ENCODE measurements at places on chromosomes 5 and 9. TPM values are rescaled to one million over a fixed set of nuclear protein-coding genes. Genes with fewer than 3 reads are reported as not detected.

DNA sequence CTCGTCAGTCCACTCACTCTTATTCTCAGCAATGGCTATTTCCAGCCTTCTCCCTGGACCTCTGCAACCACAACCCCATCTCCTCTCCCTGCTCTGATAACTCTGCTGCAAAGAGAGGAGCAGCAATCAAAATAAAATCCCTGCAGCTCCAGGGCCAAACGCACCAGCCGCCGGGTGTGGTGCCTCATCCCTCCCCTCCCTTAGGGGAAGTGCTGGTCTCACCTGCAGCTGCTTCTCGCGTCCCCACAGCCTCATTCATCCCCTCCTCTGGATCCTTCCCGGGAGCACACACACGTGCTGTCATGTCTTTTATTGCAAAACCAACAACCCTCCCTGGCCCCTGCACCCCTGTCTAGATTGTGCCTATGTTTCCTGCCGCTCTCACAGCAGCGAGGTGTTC is 77.8 kb downstream of the TENT4A start:
- no peak for DNase-seq

DNA sequence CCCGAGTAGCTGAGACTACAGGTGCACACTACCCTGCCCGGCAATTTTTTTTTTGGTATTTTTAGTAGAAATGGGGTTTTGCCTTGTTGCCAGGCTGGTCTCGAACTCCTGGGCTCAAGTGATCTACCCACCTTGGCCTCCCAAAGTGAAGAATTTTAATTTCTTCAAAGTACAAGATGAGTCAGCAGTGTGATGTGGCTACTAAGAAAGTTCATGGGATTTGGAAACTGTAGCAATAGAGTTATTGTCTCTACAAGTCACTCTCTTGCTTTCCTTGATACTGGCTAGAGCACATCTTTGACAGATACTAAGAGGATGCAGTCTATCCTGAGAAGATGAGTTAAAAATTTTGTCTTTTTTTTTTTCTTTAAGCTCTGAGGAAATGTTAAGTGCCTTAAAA is 1.6 kb downstream of the CREB3 start:
- DNase-seq = no peak

GRCh38 chr5:148912714-148913398 is 86.4 kb downstream of the ADRB2 start:
- DNase-seq = peak; percentile 70

DNA sequence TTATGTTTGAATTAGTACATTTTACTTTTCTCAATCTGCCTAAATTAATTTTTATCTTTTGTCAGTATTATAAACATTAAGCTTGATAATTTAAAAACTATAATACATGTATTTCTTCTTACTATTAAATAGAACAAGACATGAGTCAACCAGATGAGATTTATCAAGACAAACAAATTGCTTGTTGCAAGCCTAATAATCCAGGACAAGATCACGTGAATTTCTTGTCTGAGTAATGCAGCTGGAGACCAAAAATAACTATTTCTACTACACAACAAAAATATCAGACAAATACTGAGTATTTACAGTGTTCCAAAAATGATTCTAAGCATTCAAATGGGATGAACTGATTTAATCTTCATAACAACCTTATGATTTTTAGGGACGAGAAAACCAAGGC is 339.1 kb upstream of the PRR16 start:
- DNase-seq = no peak

DNA sequence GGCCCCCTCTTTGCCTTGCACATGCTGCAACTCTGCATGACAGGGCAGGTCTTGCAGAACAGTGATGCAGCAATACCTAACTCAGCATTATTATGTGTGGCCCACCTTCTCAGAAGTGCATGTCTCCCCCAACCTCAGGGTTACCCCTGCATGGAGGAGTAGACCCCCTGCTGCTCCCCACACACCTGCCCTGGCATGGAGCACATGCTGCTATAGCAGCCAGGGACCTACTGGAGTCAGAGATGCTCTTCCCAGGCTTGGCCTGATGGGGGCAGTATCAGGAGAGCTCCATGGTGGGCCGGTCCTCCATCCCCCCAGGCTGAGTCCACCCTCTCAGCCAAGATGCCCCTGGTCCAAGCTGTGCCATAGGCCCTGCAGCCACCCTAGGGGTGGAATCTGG is 13.2 kb upstream of the BOD1 start:
- no peak for DNase-seq

DNA sequence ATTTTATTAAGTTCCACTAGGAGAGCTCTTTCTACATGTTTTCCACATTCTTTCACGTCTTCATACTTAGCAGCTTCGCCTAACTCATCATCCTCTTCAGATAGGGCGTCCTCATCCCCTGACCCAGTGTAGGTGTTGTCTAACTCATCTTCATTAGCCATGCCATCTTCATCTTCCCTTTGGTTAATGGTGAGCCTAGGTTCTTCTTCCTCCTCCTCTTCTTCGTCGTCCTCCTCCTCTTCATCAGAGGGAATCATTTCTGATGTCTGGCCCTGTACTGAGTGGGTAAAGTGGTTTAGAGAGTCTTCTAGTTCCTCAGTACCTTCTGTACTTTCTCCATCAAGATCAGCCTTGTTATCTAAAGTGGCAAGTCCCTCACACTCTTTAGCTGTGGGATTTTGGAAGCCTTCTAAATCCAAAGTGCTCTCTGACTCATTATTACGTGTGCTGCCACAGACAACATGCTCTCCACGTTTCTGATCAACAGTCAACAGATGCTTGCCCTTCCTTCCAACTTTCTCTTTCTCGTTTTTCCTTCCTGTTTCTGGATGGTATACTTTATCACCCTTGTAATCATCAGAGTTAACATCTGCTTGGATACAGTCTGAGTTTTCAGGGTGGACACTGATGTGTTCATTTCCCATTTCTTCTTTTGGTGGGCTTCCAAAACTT is 31.1 kb downstream of the TUT7 start:
- no peak for DNase-seq

GRCh38 chr5:139958432-139959148 is 84.5 kb downstream of the NRG2 start:
- no peak for DNase-seq

DNA sequence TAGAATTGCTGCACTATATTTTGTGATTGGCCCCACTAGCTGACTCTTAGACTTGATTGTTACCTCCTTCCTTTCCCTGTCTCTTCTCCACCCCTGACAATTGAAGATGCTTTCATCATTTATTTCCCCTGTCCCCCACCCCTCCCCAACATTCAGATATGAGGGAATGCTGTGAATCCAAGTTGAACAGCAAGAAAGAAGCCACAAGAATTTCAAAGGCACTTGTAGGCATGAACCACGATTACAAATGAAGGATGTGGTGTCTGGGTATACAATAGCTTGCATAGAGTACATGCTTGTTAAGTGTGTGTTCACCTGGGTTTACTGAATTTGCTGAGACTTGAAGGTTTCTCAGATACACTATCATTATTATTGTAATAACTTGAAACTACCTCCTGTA is 78.3 kb upstream of the TRIO start:
- no peak for DNase-seq

DNA sequence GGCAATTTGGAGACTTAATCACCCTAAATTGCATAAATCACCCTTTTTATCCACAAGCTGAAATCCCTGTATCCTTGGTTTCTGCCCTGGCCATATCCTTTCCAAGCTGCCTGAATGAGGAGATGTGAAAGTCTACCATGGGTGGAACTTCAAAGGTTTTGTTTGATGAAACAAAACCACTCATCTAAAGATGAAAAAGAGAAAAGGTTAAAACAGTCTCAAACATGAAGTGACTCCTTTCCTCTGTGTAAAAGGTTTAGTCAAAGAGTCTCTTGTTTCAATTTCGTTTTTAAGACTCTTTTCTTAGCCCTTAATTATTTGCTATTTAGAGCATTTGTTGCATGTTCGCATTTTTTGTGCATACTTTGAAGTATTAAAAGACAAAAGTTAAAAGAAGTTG is 11.2 kb downstream of the SLC45A2 start:
- DNase-seq = no peak

GRCh38 chr9:82745919-82746318 is 317.0 kb downstream of the RASEF start:
- no peak for DNase-seq

- DNase-seq = no peak
Observed at GRCh38 chr5:39716532-39717028, 291.8 kb upstream of the DAB2 start.

DNA sequence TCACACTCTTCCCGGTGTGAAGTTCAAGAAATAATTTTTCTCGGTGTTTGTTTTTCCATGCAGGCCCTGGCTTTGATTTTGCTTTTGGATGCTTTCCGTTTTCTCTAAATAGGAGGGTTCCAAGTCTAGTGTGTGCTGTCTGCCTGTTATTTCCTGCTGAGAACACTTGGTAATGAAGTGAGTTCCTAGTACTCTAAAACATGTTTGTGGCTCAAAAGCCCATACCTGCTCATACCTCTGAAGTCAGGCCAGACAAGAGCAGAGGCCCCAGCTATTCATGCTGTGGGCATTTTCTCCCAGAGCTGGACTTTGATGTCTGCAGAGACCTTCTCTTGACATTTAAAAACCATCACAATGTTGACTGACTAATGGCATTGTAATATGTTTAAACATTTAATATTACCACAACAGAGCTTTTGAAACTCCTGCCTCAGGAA is 211.2 kb downstream of the GOLPH3 start:
- DNase-seq = no peak

DNA sequence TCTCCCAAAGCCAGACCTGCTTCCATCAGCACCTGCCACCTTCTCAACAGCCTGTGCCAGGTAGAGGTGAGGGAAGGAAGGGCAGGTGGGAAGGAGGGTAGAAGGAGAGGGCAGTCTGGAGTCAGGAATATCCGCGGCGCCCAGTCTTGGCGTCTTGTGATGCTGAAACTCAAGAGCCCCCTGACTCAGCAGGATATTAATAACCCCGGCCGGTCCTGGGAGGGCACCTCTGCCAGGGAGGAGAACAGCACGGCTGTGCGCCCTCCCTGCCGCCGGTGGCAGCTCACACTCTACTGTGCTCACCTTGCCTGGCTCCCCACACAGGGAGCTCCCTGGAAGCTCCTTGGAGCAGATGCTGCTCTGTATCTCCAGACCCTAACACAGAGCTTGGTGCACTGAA is 11.6 kb upstream of the NTNG2 start:
- DNase-seq = no peak

The FAXDC2 gene
- 20.2 TPM for total RNA-seq

The SPATA31D4 gene
- total RNA-seq = not detected

The SPINK5 gene
- 307 TPM for total RNA-seq

Data from lower leg skin (tissue), 4 donors.